A549 treated with Hydrocortisone at 1 μM for 4 hours (cell line): ENCODE measurements at places on chromosomes 4 and X. TPM values are rescaled to one million over a fixed set of nuclear protein-coding genes. Genes with fewer than 3 reads are reported as not detected.

The ZNF157 gene
- 0.05 TPM in 1 of 5 replicates, not detected in the others for total RNA-seq

The DUX4 gene
- not detected in 5 replicates for total RNA-seq

The IGSF1 gene
- 0.28 to 0.37 TPM (median 0.30 TPM) in 5 replicates for total RNA-seq

The TMPRSS11A gene
- total RNA-seq, result not detected in 5 replicates

The RAP2C gene
- 25.3 to 48.8 TPM (median 26.7 TPM) in 5 replicates for total RNA-seq

The SLC2A9 gene
- total RNA-seq, result 0.31 to 0.69 TPM (median 0.59 TPM) in 5 replicates

The MAGEA10 gene
- total RNA-seq, result 0.05 TPM in 1 of 5 replicates, not detected in the others

The COX7B2 gene
- total RNA-seq, result not detected in 5 replicates

The SLIT2 gene
- total RNA-seq, result 0.02 to 0.06 TPM in 2 of 5 replicates, not detected in the others

The MAGEE1 gene
- total RNA-seq, result 3.0 to 5.2 TPM (median 4.0 TPM) in 5 replicates

The MAP3K15 gene
- 1.8 to 2.2 TPM (median 1.9 TPM) in 5 replicates for total RNA-seq

The SLC39A8 gene
- total RNA-seq, result 8.7 to 11.4 TPM (median 9.7 TPM) in 5 replicates

The TNIP3 gene
- total RNA-seq, result 0.22 to 0.60 TPM (median 0.35 TPM) in 5 replicates
